BJ (cell line): ENCODE measurements at places on chromosomes 7 and 10.

DNA sequence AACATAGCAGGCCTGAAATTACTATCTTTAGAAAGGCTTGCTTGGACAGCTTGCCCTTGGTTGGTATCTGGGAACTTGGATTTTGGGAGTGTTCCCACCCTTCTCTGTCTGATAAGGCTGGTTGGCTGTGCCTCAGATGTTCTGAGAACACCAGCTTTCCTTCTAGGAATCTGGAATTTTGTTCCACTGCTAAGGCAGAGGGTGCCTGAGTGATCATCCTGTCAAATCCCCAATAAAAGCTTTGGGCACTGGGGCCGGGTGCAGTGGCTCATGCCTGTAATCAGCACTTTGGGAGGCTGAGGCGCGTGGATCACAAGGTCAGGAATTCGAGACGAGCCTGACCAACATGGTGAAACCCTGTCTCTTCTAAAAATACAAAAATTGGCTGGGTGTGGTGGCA lies 5.0 kb downstream of the TRUB1 start:
- DNase-seq = no peak

GRCh38 chr10:99612167-99612831 lies 7.9 kb downstream of the SLC25A28 start:
- DNase-seq = no peak

GRCh38 chr7:11300241-11300640 lies 326.6 kb downstream of the PHF14 start:
- no peak for DNase-seq

DNA sequence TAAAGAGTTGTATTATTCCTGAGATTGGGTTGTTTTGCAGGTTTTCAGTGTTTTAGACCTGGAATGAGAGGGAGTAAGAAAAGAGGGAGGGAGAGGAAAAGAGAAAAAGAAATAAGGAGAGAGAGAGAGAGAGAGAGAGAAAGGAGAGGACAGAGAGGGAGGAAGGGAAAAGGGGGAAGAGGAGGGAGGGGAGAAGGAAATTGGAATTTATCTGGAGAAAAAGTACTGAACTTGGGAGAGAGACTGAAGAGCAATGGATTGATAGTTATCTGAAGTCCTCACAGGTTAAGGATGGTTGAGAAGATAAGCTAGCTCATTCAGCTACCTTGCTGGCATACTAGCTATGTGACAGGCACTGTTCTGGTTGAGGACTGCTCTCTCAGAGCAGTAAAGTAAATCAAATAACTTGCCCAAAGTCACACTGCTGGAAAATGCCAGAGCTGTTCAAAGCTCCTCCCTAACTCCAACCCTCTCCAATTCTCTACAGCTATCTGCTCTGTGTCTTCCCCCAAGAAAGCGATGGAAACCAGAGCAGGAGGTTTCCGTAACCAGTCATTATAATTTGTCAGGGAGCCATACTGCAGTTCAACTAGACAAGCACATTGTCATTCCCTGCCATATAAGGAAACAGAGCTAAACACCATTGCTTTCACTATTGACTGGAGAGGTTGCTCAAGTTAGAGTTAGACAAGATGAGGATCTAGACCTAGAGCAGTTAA lies 10.7 kb downstream of the CALD1 start:
- DNase-seq = no peak

DNA sequence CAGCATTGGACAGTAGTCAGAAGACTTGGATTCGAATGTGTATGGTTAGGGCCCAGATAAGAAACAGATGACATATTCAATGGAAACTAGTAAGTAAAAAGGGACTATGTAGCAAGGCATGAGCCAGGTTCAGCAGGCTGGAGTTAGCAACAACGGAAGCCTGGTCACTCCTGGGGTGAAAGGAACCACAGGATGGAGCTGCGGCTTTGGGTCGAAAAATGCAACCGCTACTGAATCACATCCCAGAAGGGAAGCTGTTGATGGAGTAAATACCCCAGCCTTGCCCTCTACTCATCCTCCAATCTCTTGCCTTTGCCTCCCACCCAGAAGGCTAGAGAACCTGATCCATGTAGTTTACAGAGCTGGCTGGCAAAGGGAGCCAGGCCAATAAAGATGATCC lies 37.5 kb upstream of the EGR2 start:
- DNase-seq = no peak

GRCh38 chr10:100740476-100741377 lies 4.7 kb upstream of the PAX2 start:
- no peak for DNase-seq

DNA sequence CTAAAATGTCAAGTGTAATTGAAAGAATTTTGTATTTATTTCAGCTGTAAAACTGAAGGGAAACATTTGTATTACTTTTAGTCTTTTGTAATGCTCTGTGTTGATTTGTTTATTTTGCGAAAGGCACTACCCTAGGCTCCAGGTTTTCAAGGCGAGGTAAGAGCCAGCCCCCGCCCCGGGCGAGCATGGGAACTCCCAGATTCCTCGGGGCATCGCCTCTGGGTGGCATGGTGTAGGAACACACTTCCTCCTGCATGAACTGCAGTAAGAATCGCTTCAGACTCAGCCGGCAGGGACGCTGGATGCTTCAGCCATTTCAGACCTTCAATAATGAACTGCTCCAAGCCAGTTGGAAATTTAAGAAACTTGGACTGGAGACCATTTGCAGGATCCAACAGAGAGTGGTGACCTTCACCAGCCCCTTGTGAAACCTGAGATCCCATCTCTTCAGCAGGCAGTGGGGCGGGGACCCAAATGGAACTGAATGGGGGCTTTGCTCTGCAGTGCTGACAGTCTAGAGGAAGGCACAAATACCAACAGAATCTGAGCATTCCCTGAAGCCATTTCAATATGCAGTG lies 544.3 kb upstream of the MGMT start:
- DNase-seq = no peak

DNA sequence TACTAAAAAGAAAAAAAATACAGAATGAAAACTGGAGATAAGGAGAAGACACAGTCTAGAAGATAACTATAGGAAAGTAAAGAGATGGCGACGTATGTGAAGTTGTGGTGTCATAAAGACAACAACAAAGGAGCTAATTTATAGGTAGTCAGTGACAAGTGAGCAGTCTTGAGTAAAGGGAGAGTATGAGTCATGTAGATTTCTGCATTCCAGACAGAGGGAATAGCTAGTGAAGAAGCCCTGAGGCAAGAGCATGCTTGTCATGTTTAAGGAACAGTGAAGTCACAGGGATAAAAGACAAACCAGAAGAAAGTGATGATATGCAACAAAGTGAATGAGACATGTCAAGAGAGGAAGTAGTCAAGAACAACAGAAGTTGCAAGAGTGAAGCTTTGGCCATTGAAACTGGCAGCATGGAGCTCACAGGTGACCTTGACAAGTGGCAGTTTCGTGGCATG lies 2.3 kb upstream of the MIOS start:
- peak; percentile 75 for DNase-seq

GRCh38 chr7:106723398-106723797 lies 62.4 kb upstream of the CCDC71L start:
- no peak for DNase-seq

- DNase-seq = no peak
Measured at GRCh38 chr7:122550545-122550944, 148.4 kb downstream of the RNF133 start.

GRCh38 chr7:6401536-6401935 lies 46.2 kb downstream of the DAGLB start:
- DNase-seq = no peak

- no peak for DNase-seq
Measured at GRCh38 chr7:100490483-100491191, 6.9 kb downstream of the NYAP1 start.

DNA sequence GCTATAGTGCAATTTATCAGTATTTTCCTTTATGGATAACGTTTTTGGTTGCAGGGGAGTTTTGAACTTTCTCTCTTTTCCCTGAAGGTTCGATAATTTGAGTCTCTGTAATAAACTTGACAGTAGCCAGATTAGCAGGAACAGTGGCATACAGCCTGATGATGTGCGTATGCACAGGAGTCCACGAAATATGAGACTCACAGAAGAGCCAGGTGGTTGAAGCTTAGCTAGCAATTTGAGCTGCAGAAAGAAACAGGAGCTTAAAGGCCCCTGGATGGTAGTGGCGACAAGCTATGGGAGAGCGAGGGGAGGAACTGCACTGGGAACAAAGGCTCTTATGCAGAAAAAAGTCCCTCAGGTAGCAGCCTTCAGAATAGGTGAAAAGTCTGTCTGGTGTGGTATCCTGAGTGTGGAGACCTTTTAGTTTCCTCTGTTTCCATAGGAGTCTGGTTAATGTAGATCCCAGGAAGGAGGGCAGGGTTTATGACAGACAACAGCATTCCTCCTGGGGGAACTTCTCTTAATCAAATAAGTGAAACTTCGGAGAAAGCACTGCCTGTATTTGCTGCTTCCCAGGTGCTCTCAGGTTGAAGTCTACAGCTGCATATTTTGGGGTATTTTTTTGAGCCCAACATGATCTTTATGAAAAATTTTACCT lies 32.7 kb downstream of the FANK1 start:
- no peak for DNase-seq

GRCh38 chr10:123301077-123301857 lies 147.1 kb downstream of the BUB3 start:
- no peak for DNase-seq
